ENCODE measurements at places on chromosomes 1 and 21.

GRCh38 chr1:166057650-166058049, 109.2 kb downstream of the FAM78B start:
- DNase-seq, result no peak

DNA sequence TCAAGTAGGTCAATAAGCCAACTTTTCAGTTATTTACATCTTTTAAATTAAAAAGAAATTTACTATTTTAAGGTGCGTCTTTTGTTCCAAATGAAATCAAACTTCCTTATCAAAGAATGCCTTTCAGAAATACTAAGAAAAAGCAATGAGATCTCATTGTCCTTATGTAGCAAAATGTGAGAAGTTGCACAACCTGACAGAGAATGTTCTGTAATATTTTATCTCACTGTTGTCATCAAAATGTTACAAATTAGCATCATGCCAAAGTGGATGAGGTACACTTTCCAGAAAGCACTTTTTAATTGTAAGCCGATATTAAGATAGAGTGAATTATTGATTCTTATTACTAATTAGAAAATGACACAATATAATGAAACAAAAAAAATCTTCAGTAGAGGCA, 50.4 kb downstream of the KCNT2 start:
- DNase-seq, result no peak

DNA sequence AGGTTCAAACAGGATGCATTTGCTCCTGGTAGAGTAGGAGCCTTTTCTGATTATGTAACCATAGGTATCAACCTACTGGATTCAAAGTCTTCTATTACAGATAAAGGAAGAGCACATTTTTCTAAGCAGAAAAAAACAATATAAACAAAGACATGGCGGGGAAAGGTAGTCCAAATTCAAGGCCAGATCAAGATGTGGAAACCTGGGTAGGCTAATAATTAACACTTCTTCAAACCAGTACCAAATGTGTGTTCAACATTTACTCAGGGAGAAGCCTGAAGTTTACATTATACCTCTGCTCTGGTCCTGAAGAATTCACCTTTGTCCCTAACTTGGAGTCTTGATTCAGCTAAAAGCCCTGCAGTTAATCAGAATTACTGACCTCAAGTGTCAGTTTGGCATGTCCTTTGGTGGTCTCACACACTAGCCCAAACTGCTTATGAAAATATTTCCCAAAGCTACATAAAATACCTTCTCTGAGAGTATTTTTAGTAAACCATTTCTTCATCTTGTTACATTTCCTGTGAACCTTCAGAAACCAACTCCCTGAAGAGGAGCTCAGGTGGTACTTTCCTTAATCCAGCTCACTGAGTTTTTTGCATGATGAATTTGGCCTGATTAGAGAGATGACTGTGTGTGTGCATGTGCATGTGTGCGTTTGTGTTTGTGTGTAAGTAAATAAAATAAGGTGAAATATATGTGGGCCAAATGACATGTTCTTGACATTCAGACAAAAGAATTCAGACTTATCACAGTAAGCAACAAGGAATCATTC, 70.2 kb downstream of the TOR3A start:
- DNase-seq, result no peak

DNA sequence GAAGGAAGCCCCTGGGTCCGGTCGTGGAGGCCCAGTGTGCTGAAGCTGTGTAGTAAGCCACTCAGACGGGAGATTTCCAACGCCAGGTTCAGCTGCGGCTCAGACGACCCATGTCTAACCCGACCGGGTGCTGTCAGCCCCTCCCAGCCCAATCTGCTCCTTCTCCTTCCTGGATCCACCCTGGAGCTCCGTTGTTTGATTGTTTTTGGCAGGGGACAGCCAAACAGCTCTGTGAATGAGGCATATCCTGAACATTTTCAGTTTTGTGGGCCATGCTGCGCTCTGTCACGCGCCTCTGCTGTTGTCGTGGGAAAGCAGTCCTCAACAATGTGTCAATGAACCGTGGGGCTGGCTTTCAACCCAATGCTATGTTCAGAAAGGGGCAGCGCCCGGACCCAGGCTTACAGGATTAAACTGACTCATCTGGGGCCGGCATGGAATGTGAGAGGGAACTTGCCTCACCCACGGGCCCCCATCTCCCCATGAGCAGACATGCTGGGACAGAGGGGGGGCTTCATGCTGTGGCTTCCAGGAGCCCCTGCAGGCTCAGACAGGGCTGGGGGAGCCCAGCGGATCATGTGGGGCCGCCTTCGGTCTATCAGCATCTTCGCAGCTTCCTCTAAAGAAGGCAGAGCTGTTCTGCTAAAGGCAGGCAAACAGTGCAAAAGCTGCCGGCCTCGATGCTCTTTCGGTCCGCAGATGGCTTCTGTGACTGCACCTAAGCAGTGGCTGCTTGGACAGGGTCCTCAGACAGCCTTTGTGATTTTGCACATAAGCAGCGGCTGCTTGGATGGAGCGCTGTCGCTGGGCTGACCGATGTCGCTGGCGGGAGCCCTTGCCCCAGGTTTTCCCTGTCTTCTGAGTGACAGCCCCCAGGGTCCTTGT, 101.7 kb downstream of the RIPK4 start:
- DNase-seq, result no peak

GRCh38 chr1:195714248-195714647, 894.0 kb downstream of the KCNT2 start:
- DNase-seq, result no peak

All from BE2C (cell line).